Fibroblast of skin of left biceps (primary cell): ENCODE measurements at places on chromosomes 6 and 20.

DNA sequence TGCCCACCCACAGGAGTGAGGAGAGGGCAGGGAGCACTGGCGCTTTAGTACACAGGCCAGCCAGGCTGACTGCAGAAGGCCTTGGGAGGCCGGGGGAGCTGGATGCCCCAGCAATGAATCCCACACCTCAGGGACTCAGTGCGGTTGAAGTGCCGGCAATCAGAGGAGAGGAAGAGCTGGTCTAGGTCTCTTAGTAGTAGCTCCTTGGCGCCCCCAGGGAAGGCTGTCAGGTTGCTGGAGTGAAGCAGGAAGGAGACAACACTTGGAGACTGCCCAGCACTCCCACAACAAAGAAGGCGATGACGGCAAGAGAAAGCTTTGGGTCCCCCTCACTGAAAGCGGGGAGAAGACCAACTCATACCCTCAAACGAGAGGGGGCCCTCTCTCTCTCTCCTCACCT, 8.3 kb upstream of the TNXB start:
- DNase-seq = no peak

DNA sequence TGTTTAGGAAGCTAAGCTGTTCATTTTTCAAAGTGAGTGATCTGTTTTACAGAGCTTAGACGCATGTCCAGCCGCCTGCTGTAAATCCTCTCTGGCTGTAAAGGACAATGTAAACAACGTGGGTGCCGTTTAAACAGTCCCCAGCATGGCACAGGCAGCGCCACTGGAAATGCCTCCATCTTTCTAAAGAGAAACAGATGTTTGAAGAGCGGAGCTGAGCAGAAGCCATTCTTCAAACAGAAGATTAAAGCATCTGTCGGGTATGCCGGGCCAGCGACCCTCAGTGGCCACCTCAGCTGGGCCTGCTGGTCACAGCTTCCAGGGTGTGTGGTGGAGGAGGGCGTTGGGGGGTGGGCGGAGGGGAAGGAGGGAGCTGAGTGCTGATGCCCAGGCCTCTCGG, 138.6 kb downstream of the ERMARD start:
- no peak for DNase-seq

GRCh38 chr6:102137859-102138258, 744.4 kb downstream of the GRIK2 start:
- DNase-seq = no peak

- DNase-seq = no peak
Measured at GRCh38 chr20:41308290-41308711, 9.2 kb downstream of the ZHX3 start.

DNA sequence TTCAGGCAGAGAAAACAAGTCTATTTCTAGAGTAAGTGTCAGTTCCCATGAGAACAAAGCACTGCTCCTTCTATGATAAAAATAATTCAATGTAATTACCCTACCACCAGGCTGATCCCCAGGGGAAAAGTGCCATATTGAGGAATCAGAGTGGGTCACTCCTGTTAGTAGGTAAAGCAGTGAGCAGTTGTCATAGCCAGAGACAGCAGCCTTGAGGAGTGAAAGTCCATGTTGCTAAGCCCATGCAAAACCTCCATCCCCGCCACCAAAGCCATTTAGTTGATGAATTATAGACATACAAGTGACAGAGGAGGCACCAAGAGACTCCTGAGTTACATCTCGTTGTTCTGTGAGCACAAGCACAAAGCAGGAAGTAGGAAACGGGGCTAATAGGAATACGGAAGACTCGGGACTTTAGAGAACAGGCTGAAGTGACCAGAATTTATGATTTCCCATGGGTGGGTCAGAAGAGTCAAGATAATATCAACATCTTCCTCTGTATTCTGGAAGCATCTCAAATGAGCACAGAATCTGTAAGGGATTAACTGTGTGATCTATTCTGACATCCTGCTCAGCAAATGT, 197.9 kb downstream of the MAFB start:
- no peak for DNase-seq

DNA sequence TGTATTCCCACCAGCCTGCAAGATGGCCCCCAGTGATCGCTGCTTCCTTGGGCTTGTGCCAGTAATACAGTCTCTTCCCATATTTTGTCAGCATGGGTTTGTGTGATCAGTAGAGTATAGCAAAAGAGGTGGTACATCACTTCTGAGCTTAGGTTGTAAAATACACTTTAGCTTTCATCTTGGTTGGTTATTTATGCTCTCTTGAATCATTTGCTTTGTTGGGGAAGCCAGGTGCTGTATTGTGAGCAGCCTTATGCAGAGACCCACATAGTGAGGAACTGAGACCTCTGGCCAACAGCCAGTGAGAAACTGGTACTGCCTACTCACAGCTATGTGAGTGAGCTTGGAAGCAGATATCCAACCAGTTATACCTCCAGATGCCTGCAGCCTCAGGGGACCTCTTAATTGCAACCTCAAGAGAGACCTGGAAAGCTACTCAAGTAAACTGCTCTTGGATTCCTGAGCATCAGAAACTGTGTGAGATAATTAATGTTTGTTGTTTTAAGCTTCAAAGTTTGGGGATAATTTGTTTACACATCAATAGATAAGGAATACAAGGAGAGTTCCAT, 229.3 kb downstream of the FARS2 start:
- DNase-seq = no peak

DNA sequence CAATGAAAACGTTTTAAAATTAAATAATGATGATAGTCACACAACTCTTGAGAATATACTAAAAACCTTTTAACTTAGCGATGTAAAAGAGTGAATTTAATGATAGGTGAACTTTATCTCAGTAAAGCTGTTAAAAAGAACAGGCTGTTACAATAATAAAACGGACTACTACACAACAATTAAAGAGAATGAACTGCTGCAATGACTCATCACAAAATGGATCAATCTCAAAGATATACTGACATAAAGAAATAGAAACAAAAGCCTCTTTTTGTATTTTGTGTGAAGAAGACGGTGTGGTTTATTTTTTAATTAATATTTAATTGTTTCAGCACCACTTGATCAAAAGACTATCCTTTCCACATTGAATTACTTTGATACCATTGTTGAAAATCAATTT, 352.4 kb upstream of the GJE1 start:
- no peak for DNase-seq

- DNase-seq = no peak
Measured at GRCh38 chr6:139330306-139330705, 38.5 kb upstream of the TXLNB start.

- no peak for DNase-seq
Measured at GRCh38 chr20:48812600-48813445, 15.0 kb downstream of the PREX1 start.

- no peak for DNase-seq
Measured at GRCh38 chr6:161586887-161587286, 313.0 kb upstream of the AGPAT4 start.

DNA sequence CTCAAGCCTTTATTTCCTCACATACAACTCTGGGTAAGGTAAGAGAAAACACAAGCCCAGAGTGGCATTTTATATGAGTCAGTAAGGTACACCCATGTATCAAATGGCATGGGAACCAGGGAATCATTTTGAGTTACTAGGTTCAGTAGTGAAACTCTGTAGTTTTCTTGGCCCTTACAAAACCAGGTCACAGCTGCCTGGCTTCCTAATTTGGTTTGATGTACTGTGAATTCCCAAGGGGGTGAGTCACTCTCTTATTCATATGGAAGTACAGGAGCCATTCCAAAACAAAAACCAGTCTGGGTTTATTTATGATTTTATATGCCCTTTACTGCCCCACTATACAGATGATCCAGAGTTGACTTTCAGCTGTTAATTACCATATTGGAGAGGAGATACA, 70.7 kb downstream of the PDE7B start:
- peak; percentile 93 for DNase-seq

DNA sequence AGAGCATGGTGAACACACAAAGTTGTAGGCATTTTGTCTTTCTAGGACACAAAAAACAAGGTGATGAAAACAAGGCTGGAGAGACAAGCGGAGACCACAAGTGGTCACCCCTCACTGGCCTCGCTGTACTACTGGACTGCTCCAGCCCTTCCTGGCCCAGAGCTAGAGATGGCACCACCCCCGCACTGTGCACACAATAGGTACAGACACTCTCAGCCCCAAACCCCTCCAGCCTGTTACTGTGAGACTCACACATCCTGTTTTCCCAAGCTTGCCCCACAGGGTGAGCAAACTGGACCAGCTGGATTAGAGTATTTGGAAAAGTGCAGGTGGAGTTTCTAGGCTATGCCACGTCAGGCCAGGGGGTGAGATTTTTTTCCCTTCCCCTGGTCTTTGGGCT, 8.4 kb upstream of the ZSWIM1 start:
- DNase-seq = no peak

- no peak for DNase-seq
Measured at GRCh38 chr6:36241728-36242127, 28.1 kb upstream of the PNPLA1 start.

GRCh38 chr6:133358574-133359150, 117.5 kb downstream of the EYA4 start:
- no peak for DNase-seq

DNA sequence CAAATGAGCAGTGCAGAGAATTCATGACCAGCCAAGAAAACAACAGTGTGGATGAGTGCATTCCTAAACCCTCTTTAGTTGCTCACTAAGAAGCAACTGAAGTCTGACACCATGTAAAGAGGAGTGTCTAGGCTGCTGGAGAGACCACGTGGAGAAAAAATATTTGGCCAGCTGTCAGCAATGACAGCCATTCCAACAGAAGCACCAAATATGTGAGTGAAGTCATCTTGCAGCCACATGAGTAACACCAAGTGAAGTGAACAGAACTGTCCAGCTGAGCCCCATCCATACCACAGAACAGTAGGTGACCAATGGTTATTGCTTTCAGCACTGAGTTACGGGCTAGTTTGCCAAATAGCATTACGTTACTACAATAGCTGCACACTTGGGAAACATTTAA, 89.4 kb downstream of the TBXT start:
- peak; percentile 95 for DNase-seq

GRCh38 chr20:16263582-16263981, 309.7 kb downstream of the KIF16B start:
- DNase-seq = no peak

- no peak for DNase-seq
Measured at GRCh38 chr6:85715797-85716196, 73.1 kb upstream of the SYNCRIP start.

- no peak for DNase-seq
Measured at GRCh38 chr6:138605958-138606357, 106.7 kb upstream of the NHSL1 start.

DNA sequence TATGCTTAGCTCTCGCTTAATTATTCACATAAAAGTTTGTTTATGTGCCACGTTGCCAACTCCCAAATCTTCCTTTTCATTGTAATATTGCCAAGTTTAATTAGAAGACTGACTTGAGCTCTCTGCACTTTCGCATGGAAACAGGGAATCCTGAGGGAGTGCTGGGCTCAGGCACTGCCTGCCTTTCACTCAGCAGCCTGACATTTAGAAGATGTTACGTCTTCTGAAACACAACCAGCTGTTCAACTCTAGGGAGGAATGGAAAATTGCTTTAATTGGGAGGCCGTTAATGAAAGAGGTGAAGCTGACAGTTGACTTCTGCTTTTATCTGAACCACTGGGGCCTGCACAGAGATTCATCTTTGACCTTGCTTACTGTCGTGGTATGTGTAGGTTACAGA, 77.4 kb upstream of the MTHFD1L start:
- no peak for DNase-seq

DNA sequence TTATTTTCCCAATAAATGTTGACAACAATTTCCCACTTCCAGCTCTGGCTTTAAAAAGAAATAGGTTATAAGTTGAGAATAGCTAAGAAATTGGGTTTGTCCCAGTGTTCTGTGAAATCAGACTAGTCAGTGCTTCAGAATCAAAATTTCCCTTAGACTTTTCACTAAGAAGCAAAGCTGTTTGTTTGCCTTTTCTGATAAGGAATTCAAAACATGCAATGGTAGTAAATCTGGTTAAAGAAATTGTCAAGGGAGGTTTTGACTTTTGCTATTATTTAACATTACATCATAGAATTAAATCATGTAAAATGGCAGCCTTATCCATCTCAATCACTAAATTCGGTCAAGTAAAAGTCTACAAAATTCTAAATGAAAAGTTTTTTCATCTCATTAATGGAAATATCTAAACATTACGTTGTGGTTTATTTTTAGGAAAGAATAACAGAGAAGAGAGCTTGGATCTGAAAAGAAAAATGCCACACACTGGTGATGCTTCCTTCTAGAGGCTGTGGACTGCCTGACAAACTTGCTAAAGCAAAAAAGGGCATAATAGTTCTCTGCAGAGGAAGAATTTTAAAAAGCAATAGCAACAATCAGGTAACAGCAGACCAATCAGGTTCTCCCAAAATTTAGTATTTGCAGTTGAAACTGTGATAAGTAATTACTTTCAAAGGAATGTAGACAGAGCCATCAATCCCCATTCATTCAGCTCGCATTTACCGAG, 36.4 kb downstream of the PLAGL1 start:
- DNase-seq = no peak

- no peak for DNase-seq
Measured at GRCh38 chr6:128235556-128235955, 284.8 kb downstream of the PTPRK start.

DNA sequence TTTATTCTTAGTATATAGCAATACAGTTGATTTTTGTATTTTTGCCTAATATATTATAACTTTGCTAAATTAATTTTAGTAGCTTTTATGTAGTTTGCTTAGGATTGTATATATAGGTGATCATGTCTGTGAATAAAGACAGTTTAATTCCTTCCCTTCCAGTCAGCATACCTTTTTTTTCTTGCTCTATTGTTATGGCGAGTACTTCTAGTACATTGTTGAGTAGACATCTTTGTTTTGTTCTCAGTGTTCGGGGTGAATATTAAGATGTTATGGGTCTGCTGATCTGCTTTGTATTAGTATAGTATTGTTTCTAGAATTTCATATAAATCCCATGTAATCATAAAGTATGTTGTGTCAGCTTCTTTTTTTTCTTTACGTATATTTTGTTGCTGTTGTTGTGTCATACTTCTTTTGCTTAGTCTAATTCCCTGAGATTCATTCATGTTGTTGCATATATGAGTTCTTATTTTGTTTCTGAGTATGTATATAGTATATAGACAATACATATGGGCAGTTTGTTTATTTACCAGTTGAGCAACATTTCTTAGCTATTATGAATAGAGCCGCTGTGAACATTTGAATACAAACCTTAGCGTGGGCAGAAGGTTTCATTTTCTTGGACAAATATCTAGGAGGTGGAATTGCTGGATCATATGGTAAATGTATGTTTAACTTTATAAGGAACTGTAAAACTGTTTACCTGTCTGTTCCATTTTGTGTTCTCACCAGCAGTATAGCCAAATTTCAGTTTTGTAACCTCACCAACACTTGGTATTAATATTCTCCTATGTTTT, 25.5 kb downstream of the NCOA3 start:
- no peak for DNase-seq

- no peak for DNase-seq
Measured at GRCh38 chr6:154080461-154081189, 41.6 kb downstream of the OPRM1 start.

DNA sequence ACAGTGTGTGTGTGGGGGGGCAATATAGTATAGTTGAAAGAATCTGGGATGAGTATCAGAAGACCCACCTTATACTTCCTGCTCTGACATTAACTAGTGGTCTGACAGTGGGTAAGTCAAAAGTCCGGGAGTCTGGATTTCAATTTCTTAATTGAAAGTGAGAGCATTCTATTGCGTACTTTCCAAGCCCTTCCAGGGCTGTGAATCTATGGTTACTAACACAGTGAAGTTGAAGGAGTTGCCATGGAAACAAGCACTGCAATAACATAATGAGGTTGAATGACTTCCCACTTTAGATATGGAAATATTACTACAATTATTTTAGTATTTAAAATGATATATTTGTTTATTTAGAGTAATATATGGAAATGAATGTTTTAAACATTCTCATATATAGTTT, 80.2 kb downstream of the MLIP start:
- DNase-seq = no peak
